Chondrocyte (in vitro differentiated cells): ENCODE measurements at places on chromosomes 12 and 14. TPM values are rescaled to one million over a fixed set of nuclear protein-coding genes. Genes with fewer than 3 reads are reported as not detected.
A peak's percentile ranks its signal among the peaks of the same experiment; 100 is the strongest.

SMIM41 gene
- not detected in 3 replicates for total RNA-seq

CCDC198 gene
- total RNA-seq = 0.13 TPM in 1 of 3 replicates, not detected in the others

TMEM253 gene
- total RNA-seq = 1.1 to 1.6 TPM (median 1.2 TPM) in 3 replicates

KLRF1 gene
- not detected in 3 replicates for total RNA-seq

ETFRF1 gene
- 9.9 to 19.5 TPM (median 10.8 TPM) in 3 replicates for total RNA-seq

OAS1 gene
- total RNA-seq = not detected in 3 replicates

RHEBL1 gene
- 0.64 to 0.95 TPM in 2 of 3 replicates, not detected in the other for total RNA-seq

LRP1 gene
- total RNA-seq = 448 to 583 TPM (median 463 TPM) in 3 replicates

PLEKHG7 gene
- not detected in 3 replicates for total RNA-seq

CEP170B gene
- 31.7 to 39.6 TPM (median 39.2 TPM) in 3 replicates for total RNA-seq

- DNase-seq = no peak
- H3K4me1 ChIP-seq = peaks cover 7% of the 10 kb centered on the region
- H3K4me3 ChIP-seq = no peak overlapping the region
- H3K36me3 ChIP-seq = no peaks in the 10 kb centered on the region
- H3K27me3 ChIP-seq = peaks cover 3% of the 10 kb centered on the region
- no peak overlapping the region for H3K27ac ChIP-seq
These were observed 66.4 kb downstream of the OTOGL start for GRCh38 chr12:80165746-80166145.

DNA sequence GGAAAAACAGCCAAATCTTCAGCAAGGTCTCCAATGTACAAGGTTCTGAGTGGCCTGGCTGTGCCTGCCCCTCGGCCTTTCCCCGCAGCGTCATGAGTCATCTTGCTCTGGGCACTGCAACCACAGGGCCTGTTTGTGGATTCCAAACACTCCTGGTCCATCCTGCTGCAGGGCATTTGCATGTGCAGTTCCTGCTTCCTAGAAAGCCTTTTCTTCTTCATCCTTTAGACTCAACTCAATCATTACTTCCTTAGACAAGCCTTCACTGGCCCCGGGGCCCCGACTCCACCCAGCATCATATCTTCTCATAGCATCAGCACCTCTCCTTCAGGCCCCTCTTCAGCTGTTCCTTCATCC lies 101.8 kb upstream of the EGLN3 start:
- no peaks in the 10 kb centered on the region for H3K27me3 ChIP-seq
- H3K27ac ChIP-seq = no peak overlapping the region
- peaks cover 20% of the 10 kb centered on the region for H3K4me1 ChIP-seq
- no peaks in the 10 kb centered on the region for H3K36me3 ChIP-seq
- no peak for DNase-seq

DNA sequence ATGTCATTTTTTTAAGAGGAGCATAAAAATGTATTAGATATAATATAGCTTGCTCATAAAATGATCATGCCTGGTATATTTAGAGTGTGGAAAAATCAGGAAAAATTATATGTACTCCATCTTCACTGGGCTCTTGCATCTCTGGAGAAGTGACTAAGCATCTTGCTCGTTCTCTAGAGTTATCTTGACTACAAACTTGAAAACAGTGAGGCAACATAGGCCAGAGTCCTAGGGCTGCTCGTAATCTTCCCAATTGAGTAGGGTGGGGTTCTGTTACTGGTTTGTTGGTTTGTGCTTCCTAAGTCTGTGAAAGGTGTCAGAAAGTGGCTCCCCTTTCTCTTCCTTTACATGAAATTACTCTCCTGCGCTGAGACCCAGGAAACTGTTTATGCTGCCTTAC lies 46.2 kb downstream of the AACS start:
- H3K27me3 ChIP-seq = no peaks in the 10 kb centered on the region
- peak overlapping the region; percentile 52 for H3K27ac ChIP-seq
- peaks cover 25% of the 10 kb centered on the region for H3K36me3 ChIP-seq

DNA sequence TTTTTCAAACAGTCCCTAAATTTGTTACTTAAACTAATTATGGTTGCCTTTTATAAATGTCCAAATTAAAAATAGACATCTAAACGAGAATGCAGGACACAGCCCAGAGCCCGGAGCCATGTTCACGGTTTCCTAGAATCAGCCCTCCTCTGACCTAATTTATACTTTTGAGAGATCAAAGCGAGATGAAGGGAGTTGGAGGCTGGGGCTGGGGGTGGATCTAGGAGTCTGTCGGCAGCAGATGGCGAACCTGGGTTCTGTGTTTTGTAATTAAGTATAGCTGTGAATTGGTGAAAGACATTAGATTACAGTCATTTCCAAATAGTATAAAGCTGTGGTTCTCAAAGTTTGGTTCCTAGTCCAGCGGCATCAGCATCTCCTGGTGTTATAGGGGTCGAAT lies 210.1 kb downstream of the SLC41A2 start:
- peaks cover 17% of the 10 kb centered on the region for H3K4me1 ChIP-seq
- no peak overlapping the region for H3K27ac ChIP-seq
- no peak for DNase-seq
- H3K27me3 ChIP-seq = no peaks in the 10 kb centered on the region
- no peak overlapping the region for H3K4me3 ChIP-seq
- H3K36me3 ChIP-seq = no peaks in the 10 kb centered on the region

DNA sequence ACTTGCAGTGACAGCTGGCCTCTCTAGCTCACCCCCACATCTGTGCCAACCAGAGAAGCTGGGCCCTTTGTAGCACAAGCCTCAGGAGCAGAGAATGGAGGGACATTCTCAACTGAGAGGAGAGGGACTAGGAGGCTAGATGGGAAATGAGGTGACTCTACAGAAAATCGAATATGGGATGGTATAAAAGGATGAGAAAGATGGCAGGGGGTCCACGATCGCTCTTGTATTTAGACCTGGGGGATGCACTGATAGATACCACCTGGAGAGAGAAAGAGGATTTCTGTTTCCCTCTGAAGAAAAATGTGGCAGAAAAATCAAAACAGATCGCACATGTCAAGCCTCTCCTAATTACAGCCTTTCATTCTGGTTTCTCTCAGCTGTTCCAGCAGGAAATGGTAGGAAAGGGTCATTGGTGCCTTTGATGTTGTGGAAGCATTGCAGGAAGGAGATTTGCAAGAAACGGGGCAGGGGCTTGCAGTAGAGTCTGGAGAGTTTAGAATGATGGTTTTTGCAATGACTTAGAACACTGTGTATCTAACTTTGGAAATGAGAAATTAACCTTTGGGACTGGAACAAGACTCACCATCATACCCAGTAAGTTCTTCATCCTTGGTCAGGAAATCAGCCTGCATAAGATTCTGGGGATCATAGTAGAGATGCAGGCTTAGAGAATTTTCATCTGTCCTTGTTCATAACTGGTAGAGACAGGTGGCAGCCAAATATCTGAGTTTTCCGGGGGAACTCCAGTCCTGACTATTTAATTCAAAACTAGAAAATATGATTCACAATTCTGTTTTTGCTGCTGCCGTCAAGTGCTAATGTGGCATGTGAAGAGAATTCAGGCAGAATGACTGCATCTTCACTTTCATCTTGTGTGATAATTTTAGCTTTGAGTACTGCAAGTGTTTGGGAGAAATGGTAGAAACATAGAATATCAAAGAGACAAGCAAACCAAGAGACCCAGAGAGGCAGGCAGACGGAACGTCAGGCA lies 98.8 kb downstream of the DAD1 start:
- no peak for DNase-seq
- H3K36me3 ChIP-seq = no peaks in the 10 kb centered on the region
- peaks cover 48% of the 10 kb centered on the region for H3K4me1 ChIP-seq
- H3K4me3 ChIP-seq = no peak overlapping the region
- no peak overlapping the region for H3K27ac ChIP-seq

DNA sequence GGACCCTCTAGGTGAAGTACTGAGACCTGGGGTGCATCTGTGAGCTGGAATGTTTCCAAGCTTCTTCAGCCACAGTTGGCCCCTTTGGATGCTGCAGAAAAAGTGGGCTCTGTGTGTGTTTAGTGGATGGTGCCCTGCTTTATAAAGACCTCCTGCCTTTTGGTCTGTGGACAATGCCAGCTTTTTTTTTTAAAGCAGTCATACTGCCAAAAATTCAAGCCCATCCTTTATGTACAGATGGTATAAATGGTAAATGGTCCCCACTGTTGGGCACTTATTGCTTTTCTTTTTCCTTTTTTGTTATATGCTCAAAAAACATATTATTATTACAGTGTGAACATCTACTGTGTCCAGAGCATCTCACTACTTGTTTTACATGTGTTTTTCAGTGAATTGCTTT lies 81.1 kb downstream of the SMOC1 start:
- H3K4me3 ChIP-seq = no peak overlapping the region
- H3K4me1 ChIP-seq = no peaks in the 10 kb centered on the region
- no peaks in the 10 kb centered on the region for H3K36me3 ChIP-seq
- peaks cover 4% of the 10 kb centered on the region for H3K27me3 ChIP-seq

DNA sequence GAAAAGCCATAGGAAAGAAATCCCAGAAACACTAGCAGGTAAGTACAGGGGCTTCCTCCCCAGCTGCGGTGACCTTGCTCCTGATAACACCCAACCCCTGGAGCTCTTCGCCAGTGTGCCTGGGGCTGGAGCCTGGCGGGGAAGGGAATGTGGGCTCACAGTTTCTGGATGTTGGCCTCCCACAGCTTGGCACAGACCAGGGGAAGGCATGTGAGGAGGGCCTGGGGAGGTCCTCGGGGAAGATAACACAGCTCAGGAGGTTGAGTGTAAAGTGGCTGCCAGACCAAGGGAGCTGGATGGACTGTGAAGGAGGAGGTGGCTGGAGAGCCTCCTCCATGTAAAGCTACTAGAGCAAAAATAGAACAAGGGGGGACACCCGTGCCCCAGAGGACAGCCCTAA lies 120.1 kb downstream of the BICD1 start:
- DNase-seq = no peak
- H3K27ac ChIP-seq = no peak overlapping the region
- no peak overlapping the region for H3K4me3 ChIP-seq
- no peaks in the 10 kb centered on the region for H3K36me3 ChIP-seq

DNA sequence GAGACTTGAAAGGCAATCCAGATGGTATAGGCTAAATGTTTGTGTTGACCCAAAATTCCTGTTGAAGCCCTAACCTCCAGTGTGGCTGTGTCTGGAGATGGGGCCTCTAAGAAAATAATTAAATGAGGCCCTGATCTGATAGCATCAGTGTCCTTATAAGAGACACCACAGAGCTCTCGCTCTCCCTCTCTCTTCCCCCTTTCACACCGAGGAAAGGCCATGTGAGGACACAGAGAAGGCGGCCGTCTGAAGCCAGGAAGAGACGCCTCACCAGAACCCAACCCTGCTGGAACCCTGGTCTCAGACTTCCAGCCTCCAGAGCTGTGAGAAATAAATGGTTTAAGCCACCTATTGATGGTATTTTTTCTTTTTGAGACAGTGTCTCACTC lies 87.5 kb downstream of the SCARB1 start:
- no peaks in the 10 kb centered on the region for H3K36me3 ChIP-seq
- H3K27ac ChIP-seq = peak overlapping the region; percentile 45
- H3K4me1 ChIP-seq = peaks cover 38% of the 10 kb centered on the region
- no peaks in the 10 kb centered on the region for H3K27me3 ChIP-seq
- no peak overlapping the region for H3K4me3 ChIP-seq

GRCh38 chr14:65180725-65181025 lies 78.4 kb upstream of the MAX start:
- no peak for DNase-seq
- no peak overlapping the region for H3K4me3 ChIP-seq
- no peaks in the 10 kb centered on the region for H3K36me3 ChIP-seq
- H3K27ac ChIP-seq = peak overlapping the region; percentile 81

DNA sequence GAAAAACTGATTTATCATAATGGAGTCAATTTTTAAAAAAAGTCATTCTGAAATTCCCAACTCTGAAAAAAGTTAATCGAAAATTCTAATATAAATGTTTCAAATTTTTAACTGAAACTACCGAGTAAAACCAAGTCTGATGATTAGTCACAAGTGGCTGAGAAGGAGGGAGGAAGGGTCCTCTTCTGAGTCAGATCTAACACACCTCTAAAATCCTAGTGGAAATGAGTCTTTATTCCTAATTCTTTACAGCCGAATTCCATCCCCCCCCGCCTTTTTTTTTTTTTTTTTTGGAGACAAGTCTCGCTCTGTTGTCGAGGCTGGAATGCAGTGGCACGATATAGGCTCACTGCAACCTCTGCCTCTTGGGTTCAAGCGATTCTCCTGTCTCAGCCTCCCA lies 37.9 kb downstream of the RAD9B start:
- peaks cover 60% of the 10 kb centered on the region for H3K4me1 ChIP-seq
- H3K4me3 ChIP-seq = no peak overlapping the region
- no peak for DNase-seq
- no peaks in the 10 kb centered on the region for H3K27me3 ChIP-seq
- peaks cover 6% of the 10 kb centered on the region for H3K36me3 ChIP-seq

GRCh38 chr12:89278862-89279261 lies 73.4 kb downstream of the DUSP6 start:
- H3K27me3 ChIP-seq = no peaks in the 10 kb centered on the region
- peaks cover 12% of the 10 kb centered on the region for H3K4me1 ChIP-seq
- H3K27ac ChIP-seq = no peak overlapping the region
- no peak overlapping the region for H3K4me3 ChIP-seq
- no peaks in the 10 kb centered on the region for H3K36me3 ChIP-seq
- DNase-seq = no peak

GRCh38 chr12:85507456-85507855 lies 227.4 kb downstream of the ALX1 start:
- no peak overlapping the region for H3K4me3 ChIP-seq
- no peaks in the 10 kb centered on the region for H3K36me3 ChIP-seq

DNA sequence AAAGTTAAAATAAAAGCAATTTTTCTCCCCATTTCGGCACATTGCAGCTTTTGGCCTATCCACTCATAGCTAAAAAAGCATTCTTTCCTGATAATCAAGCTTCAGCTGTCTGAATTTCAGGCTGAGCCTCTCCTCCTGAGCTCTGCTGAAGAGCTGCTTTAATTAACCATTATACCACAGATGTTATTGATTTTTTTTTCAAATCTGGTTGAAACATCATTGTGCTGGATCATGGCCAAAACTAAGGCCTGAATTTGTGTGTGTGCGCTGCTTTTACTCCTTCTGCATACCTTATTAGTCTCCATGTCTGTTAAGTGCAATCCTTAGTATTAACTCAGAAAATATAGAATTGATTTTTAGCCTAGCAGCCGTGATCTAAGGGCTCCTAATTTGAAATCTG lies 52.3 kb downstream of the MBIP start:
- H3K4me1 ChIP-seq = peaks cover 4% of the 10 kb centered on the region
- H3K27ac ChIP-seq = no peak overlapping the region
- no peak for DNase-seq
- H3K4me3 ChIP-seq = no peak overlapping the region
- no peaks in the 10 kb centered on the region for H3K36me3 ChIP-seq

DNA sequence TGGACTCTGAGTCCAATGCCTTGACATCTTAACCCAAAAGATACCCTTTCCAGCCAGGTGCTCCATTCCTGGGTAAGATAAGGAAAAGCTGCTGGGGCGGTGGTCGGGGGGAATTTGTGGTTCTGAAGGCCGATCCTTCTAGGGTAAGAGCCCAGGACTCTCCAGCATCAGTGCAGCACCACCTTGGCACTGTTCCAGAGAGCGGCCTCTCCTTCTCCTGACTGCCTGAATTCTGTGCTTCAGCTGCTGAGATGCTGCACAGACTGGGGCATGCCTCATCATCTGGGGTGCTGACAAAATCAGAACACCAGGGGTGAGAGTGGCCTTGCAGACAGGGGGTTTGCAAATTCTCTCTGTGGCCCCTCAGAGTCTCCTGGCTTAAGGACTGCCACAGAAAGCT lies 87.5 kb downstream of the SPTB start:
- peaks cover 31% of the 10 kb centered on the region for H3K4me1 ChIP-seq
- no peak overlapping the region for H3K4me3 ChIP-seq
- H3K27ac ChIP-seq = no peak overlapping the region
- H3K36me3 ChIP-seq = peaks cover 2% of the 10 kb centered on the region

- no peak for DNase-seq
- no peaks in the 10 kb centered on the region for H3K27me3 ChIP-seq
- H3K36me3 ChIP-seq = no peaks in the 10 kb centered on the region
- peaks cover 44% of the 10 kb centered on the region for H3K4me1 ChIP-seq
These were observed 8.6 kb downstream of the COPZ1 start for GRCh38 chr12:54333420-54334034.

- H3K36me3 ChIP-seq = no peaks in the 10 kb centered on the region
- no peak overlapping the region for H3K27ac ChIP-seq
These were observed 37.7 kb downstream of the NEUROD4 start for GRCh38 chr12:55057481-55057880.
